Smooth muscle cell of the umbilical artery (primary cell): ENCODE measurements at places on chromosomes 5 and 9. TPM values are rescaled to one million over a fixed set of nuclear protein-coding genes. Genes with fewer than 3 reads are reported as not detected.

RALGDS gene
- 24.9 and 40.5 TPM in 2 replicates for total RNA-seq

EGFLAM gene
- 1.3 and 11.3 TPM in 2 replicates for total RNA-seq

SHB gene
- total RNA-seq = 25.5 and 35.4 TPM in 2 replicates

HTR4 gene
- not detected in 2 replicates for total RNA-seq

AJM1 gene
- total RNA-seq = 2.1 and 2.4 TPM in 2 replicates

FAM169A gene
- total RNA-seq = under 0.01 and 0.74 TPM in 2 replicates

HSD17B3 gene
- not detected in 2 replicates for total RNA-seq

CDKN2B gene
- 74.0 and 173 TPM in 2 replicates for total RNA-seq

GDNF gene
- 1.2 and 2.8 TPM in 2 replicates for total RNA-seq

SLC1A3 gene
- total RNA-seq = 5.3 and 14.3 TPM in 2 replicates

TLX3 gene
- not detected in 2 replicates for total RNA-seq

GTF2H2 gene
- total RNA-seq = 22.0 and 35.7 TPM in 2 replicates

ARID3C gene
- total RNA-seq = 0.18 TPM in 1 of 2 replicates, not detected in the other

GABRA1 gene
- total RNA-seq = 0.30 TPM in 1 of 2 replicates, not detected in the other

MYMK gene
- not detected in 2 replicates for total RNA-seq

FOXI1 gene
- total RNA-seq = not detected in 2 replicates

DRD1 gene
- under 0.01 TPM in 1 of 2 replicates, not detected in the other for total RNA-seq

ALDH1A1 gene
- total RNA-seq = 141 and 164 TPM in 2 replicates

SPATA6L gene
- total RNA-seq = 0.18 and 1.5 TPM in 2 replicates

RMND5B gene
- 22.6 and 26.0 TPM in 2 replicates for total RNA-seq

MAT2B gene
- 57.3 TPM in 2 replicates for total RNA-seq

LCN12 gene
- total RNA-seq = 0.30 and 0.51 TPM in 2 replicates

ENTREP1 gene
- under 0.01 and 0.05 TPM in 2 replicates for total RNA-seq

MOB3B gene
- total RNA-seq = 0.18 and 0.30 TPM in 2 replicates

ANGPTL2 gene
- total RNA-seq = 6.3 and 19.0 TPM in 2 replicates

ZDHHC11B gene
- not detected in 2 replicates for total RNA-seq

KCNV2 gene
- not detected in 2 replicates for total RNA-seq

CRHBP gene
- not detected in 2 replicates for total RNA-seq

ELOVL7 gene
- total RNA-seq = 0.09 TPM in 1 of 2 replicates, not detected in the other

BDP1 gene
- 22.3 and 32.0 TPM in 2 replicates for total RNA-seq

HAVCR1 gene
- not detected in 2 replicates for total RNA-seq

OCLN gene
- 0.59 and 0.74 TPM in 2 replicates for total RNA-seq

QRFP gene
- total RNA-seq = not detected in 2 replicates

SELENOP gene
- total RNA-seq = 0.32 and 1.8 TPM in 2 replicates
